Astrocyte (in vitro differentiated cells and primary cell): ENCODE measurements at places on chromosomes 13 and 19.

GRCh38 chr13:20144141-20144850, 16.6 kb downstream of the GJA3 start:
- H3K27ac ChIP-seq = no peak overlapping the region
- H3K4me1 ChIP-seq = no peaks in the 10 kb centered on the region
- no peak overlapping the region for H3K4me3 ChIP-seq
- H3K27me3 ChIP-seq = peaks cover 67% of the 10 kb centered on the region
- DNase-seq = no peak

DNA sequence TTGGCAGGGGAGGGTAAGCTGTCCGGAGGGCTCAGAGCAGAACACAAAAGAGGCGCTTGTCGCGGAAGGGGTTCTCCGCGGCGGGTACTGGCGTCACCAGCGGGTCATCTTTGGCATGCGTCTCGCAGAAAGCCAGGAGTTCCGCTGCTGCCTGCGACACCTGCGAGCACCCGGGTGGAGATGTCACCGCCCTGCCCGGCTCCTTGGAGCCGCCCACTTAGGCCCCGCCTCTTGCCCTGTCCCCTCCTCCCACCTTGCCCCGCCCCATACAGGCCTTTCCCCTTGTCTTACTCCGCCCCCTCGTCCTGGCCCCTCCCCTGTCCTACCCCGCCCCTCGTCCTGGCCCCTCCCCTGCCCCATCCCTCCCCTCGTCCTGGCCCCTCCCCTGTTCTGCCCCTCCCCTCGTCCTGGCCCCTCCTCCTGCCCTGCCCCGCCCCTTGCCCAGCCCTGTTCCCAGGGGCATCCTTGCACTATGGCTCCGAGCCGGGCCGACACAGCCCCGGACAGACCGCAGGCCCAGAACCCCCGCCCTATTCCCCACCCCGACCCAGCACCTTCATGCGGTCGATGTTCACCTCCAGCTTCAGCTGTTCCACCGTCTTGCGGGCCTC, 1.9 kb downstream of the GNG8 start:
- peak; percentile 51 for DNase-seq
- peak overlapping the region; percentile 46 for H3K4me3 ChIP-seq
- H3K36me3 ChIP-seq = no peaks in the 10 kb centered on the region

DNA sequence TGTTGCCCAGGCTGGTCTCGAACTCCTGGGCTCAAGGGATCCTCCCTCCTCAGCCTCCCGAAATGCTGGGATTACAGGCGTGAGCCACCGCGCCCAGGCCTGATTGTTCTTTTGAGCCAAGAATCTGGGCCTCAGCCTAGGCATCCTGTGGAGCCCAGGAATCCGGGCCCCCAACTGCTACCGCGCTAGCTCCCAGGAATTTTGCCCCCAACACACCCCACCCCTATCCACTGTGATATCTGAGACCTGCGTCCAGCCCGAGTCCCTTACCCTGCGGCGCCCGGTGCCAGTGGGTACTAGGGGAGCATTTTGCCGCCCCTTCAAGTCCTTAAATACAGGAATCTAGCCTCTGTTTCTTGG, 838 bp upstream of the MYADM start:
- peak overlapping the region; percentile 96 for H3K27ac ChIP-seq
- no peak for DNase-seq
- peaks cover 14% of the 10 kb centered on the region for H3K4me1 ChIP-seq
- H3K27me3 ChIP-seq = no peaks in the 10 kb centered on the region

GRCh38 chr13:24264976-24265375, 44.4 kb upstream of the C1QTNF9 start:
- H3K27ac ChIP-seq = no peak overlapping the region
- H3K4me3 ChIP-seq = no peak overlapping the region
- no peaks in the 10 kb centered on the region for H3K4me1 ChIP-seq
- DNase-seq = no peak
- no peaks in the 10 kb centered on the region for H3K36me3 ChIP-seq
